Left renal cortex interstitium (tissue), 4 donors: ENCODE measurements at places on chromosomes 3 and 15.

GRCh38 chr3:193865339-193865738 is 270.6 kb upstream of the HES1 start:
- no peak for DNase-seq

- DNase-seq, result no peak
Observed at GRCh38 chr15:82060817-82061216, 15.0 kb upstream of the MEX3B start.

- no peak for DNase-seq
Observed at GRCh38 chr3:195257454-195258448, 13.2 kb downstream of the XXYLT1 start.

DNA sequence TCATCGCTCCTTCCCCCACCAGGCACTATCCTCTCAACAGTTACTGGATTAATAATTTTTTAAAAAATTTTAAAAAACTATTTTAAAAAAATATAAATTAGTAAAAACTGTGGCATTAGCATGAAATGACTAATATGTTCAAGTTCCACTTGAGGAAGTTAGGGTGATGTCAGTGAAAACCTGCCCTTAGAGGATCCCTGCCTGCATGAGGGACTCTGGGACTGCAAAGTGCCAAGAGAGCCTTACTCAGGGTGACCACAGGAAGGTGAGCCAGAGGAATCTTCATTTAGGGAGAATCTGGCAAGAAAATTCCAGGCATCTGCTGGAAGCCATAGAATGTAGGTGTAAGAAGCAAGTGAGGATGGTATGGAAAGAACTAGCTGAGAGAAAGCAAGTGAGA is 157.7 kb upstream of the BCL6 start:
- no peak for DNase-seq

- DNase-seq, result no peak
Observed at GRCh38 chr3:14145236-14145635, 20.4 kb downstream of the TMEM43 start.

DNA sequence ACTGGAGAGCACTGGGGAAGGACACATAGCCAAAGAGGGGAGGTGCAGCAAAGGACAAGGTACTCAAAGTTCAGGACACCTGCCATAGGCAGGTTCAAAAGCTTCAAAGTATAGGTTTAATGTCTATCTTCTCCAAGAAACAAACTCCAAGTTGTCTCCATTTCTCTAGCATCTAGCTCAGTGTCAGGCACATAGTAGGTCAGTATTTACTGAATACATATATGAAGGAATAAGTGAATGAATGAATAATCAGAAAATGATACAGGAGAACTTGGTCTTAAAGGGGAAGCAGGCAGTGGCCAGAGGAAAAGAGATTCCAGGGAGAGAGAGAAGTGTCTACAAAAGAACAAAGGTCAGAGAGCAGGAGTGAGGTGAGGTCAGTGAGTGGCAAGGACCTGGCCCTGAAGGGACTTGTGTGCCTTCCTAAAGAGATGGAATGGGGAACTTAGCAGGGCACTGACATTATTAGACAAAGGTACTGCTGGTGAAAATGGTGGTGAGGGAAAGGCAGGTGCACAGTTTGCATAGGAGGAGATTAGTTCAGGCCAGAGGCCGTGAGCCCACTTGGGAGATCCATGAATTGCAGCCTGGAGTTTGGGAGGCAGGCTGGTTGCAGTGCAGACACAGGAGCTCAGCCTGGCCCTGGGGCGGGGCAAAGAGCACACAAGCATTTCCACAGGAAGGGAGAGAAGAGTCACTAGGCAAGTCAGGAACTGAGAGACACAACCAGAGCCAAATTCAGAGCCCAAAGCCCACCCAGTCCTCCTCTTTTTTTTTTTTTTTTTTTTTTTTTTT is 21.4 kb downstream of the TBC1D2B start:
- no peak for DNase-seq

DNA sequence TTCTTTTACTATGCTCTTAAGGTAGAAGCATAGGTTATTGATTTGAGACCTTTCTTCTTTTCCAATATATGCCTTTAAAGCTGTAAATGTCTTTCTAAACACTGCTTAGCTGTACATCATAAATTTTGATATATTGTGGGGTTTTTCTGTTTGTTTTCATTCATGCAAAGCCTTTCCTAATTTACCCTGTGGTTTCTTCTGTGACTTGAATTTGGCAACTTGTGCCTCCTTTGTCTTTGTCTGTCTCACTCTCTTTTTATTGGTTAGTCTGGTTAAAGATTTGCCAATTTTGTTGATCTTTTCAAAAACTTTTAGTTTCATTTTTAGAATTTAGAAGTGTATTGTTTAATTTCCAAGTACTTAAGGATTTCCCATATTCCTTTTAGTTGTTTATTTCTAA is 343.1 kb downstream of the OXSM start:
- no peak for DNase-seq

DNA sequence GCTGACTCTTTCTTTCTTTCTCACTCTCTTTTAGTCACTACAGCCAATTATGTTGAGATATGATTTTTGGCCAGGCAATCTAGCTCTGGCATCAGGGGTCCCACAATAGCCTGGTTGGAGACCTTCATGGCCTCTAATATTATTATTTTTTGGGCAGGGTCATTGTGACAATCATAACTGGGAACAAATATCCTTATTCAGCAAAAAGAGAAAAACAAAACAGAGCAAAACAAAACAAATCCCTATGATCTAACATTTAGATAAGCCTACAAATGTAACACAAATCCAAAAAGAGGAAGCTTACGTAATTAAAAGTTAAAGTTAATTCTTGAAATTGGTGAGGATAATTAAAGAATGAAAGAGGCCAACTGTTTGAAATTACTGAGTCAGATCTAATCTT is 640.0 kb downstream of the TUSC7 start:
- DNase-seq, result no peak

- DNase-seq, result no peak
Observed at GRCh38 chr15:99921101-99921500, 187.9 kb upstream of the LYSMD4 start.

DNA sequence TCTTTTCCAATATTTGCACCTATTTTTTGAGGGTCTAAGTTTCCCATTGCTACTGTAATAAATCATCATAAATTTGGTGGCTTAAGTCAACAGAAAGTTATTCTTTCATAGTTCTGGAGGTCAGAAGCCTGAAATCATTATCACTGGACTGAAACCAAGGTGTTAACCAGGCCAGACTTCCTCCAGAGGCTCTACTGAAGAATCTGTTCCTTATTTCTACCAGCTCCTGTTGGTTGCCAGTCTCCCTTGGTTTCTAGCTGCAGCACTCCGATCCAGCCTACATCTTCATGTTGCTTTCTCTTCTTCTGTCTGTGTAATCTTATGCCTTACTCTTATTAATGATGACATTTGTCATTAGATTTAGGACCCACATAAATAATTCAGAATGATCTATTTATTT is 22.0 kb upstream of the ARPP21 start:
- DNase-seq, result no peak

DNA sequence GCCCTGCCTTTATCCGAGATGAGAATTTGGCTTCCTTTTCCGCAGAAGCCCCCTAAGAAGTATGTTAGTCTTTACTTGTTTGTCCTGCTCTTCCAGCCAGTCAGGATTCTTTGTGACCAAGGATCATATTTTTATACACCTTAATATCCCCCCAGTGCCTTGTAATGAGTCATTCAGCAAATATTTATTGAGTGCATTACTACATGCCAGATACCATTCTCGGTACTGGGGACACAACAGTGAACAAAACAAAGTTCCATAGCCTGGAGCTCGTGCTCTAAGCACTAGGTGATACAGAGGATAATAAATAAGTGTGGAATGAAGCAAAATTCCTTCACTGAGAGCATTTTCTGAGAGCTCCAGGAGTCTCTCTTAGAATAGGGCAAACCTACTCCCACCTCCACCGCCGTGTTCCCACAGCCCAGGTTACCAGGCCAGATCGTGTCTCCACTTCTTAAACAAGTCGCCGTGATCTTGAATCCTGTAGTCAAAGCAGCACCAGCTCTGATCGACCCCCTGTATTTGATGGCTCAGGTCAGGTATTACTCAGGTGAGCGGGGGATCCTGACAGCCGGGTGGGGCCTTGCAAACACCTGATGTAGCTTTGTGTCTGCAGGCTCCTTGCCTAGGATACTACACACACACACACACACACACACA is 18.5 kb downstream of the TTC21A start:
- DNase-seq, result no peak

GRCh38 chr3:153330901-153331300 is 168.9 kb downstream of the RAP2B start:
- no peak for DNase-seq

DNA sequence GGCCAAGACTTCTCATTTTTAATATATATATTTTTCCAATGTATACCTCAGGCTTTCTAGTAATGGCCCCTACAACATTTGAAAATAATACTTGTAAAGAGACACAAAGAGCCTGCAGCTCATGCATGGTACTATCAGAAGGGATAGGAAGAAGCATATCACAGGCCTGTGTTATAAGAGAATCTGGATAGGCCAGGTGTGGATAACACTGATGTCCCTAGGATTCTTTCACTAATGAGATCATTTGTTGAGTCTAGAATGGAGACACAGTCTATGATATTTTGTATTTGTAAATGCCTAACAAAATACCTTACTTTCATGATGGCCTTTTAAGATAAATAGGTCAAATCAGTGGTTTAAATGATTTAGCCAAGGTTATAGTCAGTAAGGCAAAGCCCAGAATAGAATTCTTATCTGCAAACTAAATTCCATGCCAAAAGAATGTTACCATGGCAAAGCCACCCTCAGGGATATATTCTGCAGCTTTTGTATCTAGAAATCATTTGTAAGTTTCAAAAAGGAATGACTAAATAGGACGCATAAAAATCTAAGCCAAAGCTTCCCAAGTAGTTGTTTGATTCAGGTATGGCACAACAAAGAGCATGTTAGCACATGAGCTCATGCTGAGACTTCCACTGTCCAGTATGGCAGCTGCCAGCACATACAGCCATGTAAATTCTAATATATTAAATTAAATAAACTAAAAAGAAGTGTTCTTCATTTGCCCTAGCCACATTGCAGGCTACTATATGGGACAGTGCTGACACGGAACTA is 10.0 kb downstream of the DCP1A start:
- DNase-seq, result no peak

DNA sequence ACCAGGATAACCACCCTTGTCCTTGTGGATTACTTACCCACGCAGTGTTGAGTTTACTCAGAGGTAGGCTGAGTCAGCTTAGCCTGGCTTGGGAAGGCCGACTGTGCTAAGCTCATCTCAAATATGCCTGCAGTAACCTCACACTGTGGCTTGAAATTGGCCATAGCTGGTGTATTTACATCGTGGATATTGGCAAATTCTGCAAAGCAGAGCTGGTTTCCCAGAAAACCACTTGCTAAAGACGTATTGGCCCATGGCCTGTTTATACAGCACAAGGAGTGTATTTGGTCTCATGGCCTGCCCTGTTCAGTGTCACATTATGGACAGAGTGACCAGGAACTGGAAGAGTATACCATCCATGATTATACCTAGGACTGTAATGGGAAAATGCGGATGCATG is 170.5 kb upstream of the UBE3A start:
- DNase-seq, result no peak

DNA sequence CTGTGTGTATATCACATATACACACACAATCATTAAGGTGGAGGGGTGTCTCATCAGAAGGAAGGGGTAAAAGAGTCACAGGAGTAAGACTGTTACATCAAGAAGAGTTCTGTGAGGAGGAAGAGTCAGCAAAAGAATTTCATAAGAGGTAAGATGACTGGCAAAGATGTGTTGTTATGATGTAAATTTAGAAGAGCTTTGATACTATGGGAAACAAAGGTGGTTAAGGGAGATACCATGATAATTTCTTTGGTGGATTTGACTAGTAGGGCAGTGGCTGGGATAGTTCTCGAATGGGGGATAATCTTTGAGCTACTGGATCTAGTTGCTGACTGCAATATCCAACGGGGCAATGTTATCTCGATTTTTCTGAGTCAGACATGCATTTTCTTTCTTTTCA is 61.6 kb downstream of the STAG1 start:
- no peak for DNase-seq

DNA sequence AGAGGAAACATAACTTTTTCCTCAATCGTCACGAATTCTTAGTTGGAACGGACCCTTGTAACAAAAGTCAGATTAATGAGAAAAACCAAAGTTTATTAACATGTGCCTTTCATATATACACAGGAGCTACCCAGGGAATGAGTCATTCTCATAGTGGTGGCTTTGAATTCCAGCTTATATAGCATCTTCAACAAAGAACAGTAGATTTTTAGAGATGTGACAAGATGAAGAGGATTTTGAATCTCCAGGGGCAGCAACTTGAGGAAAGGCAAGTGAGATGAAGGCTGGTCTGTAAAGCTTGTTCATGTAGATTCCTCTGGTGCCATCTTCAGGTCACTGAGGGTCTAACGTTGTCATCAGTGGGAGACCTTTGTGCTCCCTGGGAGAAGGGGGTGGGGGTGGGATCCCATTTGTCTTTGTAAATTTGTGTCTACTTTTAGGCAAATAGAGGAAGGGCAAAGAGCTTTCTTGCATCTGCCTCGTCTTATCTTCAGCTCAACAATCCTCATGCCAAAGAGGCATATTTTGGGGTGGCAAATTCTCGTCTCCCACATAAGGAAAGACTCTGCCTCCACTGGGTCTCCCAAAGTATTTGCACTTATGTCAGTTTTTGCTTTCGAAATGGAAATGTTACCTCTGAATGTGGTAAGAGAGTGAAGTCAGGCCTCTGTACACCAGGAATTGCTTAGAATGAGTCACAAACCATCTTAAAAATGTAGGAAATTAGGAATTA is 29.5 kb downstream of the CLEC3B start:
- DNase-seq, result no peak

- no peak for DNase-seq
Observed at GRCh38 chr3:159025733-159026132, 223.9 kb downstream of the MFSD1 start.

DNA sequence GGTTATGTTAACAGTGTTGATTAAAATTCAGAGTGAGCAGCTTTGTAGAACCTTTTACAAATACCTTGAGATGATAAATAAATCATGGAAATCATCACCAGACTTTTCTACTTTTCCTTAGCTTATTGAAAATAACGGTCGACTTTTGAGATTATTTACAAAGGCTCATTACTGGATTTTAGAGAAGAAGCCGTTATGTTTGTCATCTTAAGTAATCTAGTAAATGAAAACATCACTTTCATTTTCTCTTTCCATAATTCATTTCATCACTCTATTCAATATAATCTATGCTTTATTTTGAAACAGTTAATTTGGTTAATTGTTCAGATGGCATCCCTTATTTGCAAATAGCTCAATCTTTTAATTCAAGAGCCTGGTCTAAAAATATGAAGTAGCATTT is 3.6 kb downstream of the PLCL2 start:
- DNase-seq, result no peak

DNA sequence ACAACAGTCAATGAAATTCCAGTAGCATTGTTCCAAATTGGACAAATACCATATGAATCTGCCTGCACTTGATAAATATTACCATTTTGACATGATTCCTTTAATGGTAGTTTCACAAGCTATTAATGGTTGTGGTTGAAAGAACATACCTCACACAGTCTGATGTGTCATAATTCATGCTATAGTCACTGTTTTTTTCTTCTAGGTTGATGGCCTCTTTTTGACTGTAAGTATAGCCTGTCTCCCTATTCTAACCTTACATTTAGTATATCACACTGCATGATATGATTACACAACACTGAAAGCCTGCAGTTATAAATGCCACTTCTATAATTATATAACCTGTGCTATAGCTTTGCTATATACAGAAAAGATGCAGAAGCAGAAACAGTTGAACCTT is 834.1 kb downstream of the NSUN3 start:
- no peak for DNase-seq
